WTC11 (cell line): ENCODE measurements at places on chromosomes 7 and 10.

GRCh38 chr7:46653848-46654247 lies 732.8 kb upstream of the IGFBP3 start:
- DNase-seq, result no peak

GRCh38 chr7:114345494-114345893 lies 69.1 kb upstream of the FOXP2 start:
- DNase-seq, result no peak

DNA sequence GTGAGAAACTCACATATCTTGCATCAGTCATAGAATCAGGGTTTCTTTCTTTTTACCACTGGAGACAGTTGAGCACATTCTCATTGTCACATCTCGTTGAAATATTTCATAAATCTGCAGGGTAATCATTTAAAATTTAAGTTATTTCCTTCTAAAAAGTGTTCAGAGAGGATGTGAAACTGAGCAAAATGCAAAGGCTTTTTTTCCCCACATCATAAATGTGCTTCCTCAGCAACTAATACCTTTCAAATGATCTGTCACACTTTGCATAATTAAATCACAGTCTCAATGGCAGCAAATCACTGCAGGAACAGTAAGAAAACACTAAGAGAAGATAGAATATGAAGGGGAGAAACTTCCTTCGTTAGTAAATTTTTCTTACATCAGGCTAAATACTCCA lies 187.5 kb downstream of the EVX1 start:
- no peak for DNase-seq

DNA sequence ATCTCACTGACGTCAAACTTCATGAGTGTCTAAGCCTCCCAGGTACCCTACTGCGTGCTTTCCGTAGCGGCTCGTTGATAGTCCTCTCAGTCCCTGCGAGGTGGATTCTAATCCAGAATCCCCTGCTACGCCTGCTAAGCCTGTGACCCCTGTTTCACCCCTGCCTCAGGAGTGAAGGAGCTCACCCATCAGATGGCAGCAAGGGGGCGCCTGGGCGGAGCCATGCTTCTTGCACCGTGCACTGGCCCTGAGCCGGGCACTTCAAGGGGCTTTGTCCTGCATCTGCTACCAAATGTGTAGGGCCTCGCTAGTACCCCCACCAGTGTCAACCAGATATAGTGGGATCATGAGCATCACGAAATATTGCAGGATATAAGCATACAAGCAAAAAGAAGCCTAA lies 918 bp upstream of the STRA8 start:
- peak; percentile 76 for DNase-seq

DNA sequence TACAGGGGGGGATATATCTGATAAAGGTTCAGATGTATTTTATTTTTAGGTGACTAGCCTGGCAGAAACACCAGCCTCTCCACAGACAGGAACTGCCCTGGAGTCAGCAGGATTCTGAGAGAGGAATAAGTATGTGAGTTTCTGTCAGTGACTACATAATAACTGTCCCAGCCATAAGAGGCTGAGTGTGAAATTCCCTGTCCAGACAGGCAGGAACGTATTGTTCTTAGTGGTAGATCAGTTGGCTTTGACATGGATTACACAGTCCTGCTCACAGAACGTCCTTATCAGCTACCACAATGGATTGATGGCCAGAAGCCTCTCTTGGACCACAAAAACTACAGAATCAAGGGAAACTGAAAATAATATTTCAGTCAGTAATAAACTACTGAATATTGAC lies 709.8 kb downstream of the PCDH15 start:
- no peak for DNase-seq

DNA sequence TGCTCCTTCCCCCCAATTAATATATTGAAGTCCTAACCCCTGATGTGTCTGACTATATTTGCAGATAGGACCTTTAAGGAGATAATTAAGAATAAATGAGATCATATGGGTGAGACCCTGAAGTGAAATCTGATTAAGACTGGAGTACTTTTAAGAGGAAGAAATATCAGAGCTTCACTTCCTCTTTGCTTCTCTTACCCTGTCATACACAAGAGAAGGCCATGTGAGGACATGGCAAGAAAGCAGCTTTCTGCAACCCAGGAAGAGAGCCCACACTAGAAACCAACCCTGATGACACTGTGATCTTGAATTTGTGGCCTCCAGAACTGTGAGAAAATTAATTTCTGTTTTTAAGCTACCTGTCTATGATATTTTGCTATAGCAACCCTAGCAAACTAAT lies 44.2 kb downstream of the JMJD1C start:
- no peak for DNase-seq

DNA sequence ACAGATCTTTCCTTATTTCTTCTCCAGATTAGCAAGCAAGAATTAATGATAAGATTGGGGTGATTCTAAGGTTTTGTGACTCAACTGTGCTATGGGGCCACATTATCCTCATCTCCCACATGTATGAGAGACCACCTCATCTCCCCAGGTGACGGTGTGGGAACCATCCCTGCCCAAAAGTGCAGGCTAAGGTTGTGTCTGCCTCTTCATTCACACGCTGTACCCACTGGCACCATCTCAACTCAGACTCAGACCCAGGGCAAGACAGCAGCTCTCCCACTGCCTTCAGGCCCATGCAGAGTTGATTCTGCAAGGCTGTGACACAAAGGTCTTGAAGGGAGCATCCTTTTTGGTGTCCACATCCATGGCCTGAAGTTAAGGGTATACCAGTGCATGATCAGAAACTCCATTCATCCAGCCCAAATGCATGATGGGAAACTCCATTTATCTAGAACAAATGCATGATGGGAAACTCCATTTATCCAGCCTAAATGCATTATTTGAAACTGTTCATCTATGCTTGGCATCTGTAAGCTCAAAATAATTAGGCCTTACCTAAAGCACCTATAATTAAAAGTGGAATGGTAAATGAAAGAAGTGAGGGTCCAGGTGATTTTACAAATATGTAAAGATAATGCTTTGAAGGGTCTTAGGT lies 99.4 kb downstream of the TCERG1L start:
- DNase-seq, result no peak
